ENCODE measurements at places on chromosomes 6 and 20. TPM values are rescaled to one million over a fixed set of nuclear protein-coding genes. Genes with fewer than 3 reads are reported as not detected.

EPPIN gene
- not detected for total RNA-seq

RAB44 gene
- total RNA-seq: 0.33 TPM

TRIM40 gene
- total RNA-seq: not detected

BMP2 gene
- 15.4 TPM for total RNA-seq

DTNBP1 gene
- 20.5 TPM for total RNA-seq

ACTL10 gene
- total RNA-seq: 0.49 TPM

FOXS1 gene
- total RNA-seq: 2.3 TPM

MEP1A gene
- not detected for total RNA-seq

SNHG17 gene
- 15.2 TPM for total RNA-seq

MAP7 gene
- 40.2 TPM for total RNA-seq

CD109 gene
- 17.0 TPM for total RNA-seq

IL20RA gene
- 2.3 TPM for total RNA-seq

LY6G5C gene
- total RNA-seq: 1.9 TPM
